ENCODE measurements at places on chromosomes 11 and 22.
A peak's percentile ranks its signal among the peaks of the same experiment; 100 is the strongest.

- DNase-seq: no peak
These were observed 1.8 kb downstream of the SYT7 start for GRCh38 chr11:61578819-61579675.

GRCh38 chr11:123166071-123166559, 28.9 kb downstream of the CLMP start:
- peak; percentile 51 for DNase-seq

DNA sequence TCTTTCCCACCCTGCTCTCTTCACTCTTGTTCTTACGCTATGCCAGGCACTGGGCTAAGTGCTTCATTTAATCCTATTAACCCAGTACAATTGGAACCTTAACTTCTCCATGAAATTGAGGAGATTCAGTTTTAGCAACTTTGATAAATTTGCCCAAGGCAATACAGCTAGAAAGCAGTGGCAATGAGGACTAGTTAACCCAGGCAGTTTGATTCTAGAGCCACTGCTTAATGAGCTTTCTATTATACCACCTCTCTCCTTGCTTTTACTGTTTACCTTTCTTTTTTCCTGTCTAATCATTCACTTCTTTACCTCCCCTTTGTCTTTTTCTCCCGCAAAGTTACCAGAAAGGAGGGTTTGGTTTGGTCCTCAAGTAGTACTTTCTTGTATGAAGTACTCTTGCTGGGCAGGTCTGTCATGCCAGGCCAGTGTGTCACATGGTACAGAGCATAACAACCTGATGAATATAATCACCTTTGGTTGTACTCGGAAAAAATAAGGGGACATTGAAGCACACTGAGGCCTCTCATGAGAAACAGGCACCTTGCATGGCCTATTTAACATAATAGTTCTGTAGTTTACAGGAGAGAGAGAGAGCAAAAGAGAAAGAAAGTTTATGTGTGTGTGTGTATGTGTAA, 70.6 kb downstream of the PDHX start:
- DNase-seq: no peak

GRCh38 chr11:78166855-78167469, 21.5 kb downstream of the KCTD21 start:
- DNase-seq: no peak

- DNase-seq: no peak
These were observed 54.9 kb downstream of the C11orf91 start for GRCh38 chr11:33645686-33646085.

- DNase-seq: no peak
These were observed 1.0 kb upstream of the PRDM10 start for GRCh38 chr11:130003717-130004001.

- no peak for DNase-seq
These were observed 723.1 kb upstream of the KIRREL3 start for GRCh38 chr11:127723714-127724113.

GRCh38 chr11:109993786-109994185, 99.4 kb upstream of the ZC3H12C start:
- no peak for DNase-seq

DNA sequence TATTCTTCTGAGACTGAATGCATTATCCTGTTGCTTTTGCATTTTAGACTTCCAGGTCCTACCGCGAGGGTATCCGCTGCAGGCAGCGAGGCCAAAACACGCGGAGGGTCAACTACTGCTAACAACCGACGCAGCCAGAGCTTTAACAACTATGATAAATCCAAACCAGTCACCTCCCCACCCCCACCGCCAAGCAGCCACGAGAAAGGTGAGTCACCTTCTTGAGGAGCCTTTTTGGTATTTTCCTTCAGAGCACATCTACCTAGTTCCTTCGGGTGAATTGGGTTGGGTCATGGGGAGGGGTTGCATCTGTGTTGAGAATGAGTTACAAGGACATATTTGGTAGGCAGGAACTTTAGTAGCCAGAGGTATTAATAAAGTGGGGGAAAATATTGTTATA, 179.8 kb downstream of the NAV2 start:
- DNase-seq: no peak

GRCh38 chr22:40383905-40384304, 13.5 kb downstream of the SGSM3 start:
- DNase-seq: peak; percentile 18

All from adipocyte (in vitro differentiated cells).